ENCODE measurements at places on chromosomes 13 and 19.
A peak's percentile ranks its signal among the peaks of the same experiment; 100 is the strongest.

- DNase-seq: no peak
These were observed 200.9 kb upstream of the TMTC4 start for GRCh38 chr13:100875392-100876043.

DNA sequence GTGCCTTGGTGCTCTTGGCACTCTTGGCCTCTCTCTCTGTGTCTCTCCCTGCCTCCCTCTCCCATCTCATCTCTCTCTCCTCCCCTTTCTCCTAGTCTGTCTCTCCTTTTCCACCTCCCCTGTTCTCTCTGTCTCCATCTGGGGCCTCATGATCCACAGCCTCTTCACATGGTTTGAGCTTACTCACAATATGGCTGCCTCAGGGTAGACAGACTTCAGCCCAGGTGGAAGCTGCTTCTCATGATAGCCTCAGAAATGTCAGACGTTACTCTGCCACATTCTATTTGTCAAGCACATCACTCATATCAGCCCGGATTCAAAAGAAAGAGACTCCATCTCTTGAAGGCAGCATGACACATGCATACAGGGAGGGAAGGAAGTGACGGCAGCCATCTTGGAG, 18.4 kb upstream of the S1PR4 start:
- no peak for DNase-seq

DNA sequence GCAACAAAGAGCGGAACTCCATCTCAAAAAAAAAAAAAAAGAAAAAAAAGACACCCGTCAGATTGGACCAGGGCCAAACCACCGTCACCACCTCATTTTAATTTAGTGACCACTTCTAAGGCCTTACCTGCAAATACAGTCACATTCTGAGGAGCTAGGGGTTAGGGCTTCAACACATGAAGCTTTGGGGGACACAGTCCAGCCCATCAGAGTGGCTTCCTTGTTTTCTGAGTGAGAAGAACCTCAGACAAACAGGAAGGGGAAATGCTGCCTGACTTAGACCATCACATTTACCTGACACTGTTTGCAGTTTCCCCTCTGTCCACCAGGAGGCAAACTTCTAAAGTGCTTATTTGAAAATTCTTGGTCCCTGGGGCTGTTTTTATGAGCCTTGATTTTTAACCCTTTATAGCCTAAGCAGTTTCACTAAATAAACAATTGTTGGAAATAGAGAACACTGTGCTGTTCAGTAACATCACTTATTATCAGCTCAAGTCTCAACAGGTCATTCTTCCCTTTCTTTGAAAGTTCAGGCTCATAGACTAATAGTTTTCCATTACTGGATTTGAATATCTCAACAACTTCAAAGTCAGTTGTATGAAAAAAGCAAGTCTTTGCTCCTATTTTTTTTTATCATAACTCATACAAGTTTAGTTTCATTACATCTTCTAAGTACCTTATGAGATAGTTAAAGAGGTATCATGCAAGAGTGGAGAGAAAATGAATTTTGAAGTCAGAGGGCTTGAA, 74.9 kb upstream of the WASF3 start:
- DNase-seq: peak; percentile 61

DNA sequence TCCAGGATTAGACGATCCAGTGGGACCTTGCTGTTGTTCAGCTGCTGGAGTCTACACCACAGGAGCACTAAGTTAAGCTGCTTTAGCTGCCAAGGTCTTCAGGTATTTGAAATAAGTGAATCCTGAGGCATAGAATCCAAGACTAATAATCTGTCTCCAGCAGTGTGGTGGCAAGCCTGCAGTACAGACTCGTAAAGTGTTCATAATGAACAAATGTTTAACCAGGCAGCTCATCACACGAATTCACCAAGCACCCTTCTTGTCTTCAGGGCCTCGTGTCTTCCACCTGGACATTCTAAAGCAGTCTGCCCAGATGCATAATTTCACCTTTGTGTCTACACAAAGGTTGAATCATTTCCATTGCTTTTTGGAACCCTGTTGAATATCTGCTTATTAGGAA, 5.3 kb downstream of the ATP11A start:
- DNase-seq: no peak

GRCh38 chr13:38636761-38637160, 50.1 kb upstream of the FREM2 start:
- DNase-seq: no peak

GRCh38 chr13:31081316-31081715, 80.4 kb downstream of the HSPH1 start:
- DNase-seq: no peak

GRCh38 chr19:54391589-54392061, 23.6 kb upstream of the TTYH1 start:
- no peak for DNase-seq

DNA sequence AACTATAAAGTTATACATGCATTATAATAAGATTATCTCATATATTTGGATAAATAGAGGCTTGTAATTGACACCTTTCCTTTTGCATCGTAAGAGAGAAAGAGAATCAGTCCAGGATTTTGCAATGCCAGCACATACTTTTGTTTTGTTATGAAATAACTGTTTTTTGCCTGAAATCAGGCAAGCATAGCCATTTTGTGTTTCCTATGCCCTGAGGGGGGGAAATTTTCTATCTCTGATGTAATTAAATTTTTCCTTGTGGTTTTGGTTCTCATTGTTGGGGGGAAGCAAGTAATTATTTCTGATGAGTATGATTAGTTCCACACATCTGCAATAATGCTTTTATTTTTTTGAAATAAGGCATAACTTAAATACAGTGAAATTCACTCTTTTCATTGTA, 229.4 kb downstream of the NDFIP2 start:
- DNase-seq: no peak

- DNase-seq: no peak
These were observed 3.8 kb downstream of the RNF126 start for GRCh38 chr19:658916-659839.

GRCh38 chr19:36256853-36257519, 42.1 kb downstream of the ZNF146 start:
- DNase-seq: no peak

GRCh38 chr13:87003265-87003664, 667.9 kb upstream of the SLITRK5 start:
- no peak for DNase-seq

DNA sequence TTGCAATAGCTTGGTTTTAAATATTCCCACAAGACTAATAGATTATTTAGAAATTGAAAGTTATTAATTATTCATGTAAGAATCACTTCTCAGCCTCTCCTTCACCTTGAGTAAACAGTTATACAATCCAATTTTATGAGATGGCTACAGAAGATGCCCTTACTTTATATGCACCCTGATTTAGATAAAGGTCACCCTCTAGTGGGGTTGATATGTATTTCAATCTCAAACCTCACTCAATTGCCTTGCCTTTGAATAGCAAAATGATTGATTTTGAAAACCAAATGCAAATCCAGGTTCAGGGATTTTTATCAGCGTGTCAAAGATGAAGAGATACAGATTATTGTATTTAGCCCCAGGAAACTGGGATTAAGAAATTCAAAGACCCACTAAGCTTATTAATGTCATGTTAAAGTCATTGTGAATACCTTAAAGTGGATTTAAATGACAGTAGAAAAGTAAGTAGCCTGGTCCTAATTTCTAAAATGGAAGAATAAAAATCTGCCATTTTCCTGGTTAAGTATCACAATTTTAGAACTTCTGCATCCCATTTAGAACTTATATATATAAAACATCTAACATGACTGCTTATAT, 305.1 kb downstream of the ITGBL1 start:
- DNase-seq: peak; percentile 11

DNA sequence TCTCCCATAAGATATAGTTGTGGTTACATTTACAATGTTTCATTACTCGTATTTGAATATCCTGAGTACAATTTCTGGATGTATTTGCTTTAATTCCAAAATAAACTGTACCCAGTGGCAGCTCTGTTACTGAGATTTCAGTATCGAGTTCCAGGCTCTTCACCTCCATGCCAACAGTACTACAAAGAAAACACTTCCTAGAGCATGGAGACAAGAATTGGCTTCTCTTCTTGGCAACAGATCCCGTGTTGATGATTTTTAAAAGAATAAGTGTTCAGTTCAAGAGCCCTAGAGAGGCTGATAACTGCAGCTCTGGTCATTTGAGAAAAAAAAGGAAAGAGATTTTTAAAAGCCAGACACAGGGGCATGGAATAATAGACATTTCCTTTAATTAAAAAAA, 302.8 kb downstream of the EFNB2 start:
- DNase-seq: no peak

GRCh38 chr13:28392896-28393505, 101.9 kb downstream of the FLT1 start:
- no peak for DNase-seq

DNA sequence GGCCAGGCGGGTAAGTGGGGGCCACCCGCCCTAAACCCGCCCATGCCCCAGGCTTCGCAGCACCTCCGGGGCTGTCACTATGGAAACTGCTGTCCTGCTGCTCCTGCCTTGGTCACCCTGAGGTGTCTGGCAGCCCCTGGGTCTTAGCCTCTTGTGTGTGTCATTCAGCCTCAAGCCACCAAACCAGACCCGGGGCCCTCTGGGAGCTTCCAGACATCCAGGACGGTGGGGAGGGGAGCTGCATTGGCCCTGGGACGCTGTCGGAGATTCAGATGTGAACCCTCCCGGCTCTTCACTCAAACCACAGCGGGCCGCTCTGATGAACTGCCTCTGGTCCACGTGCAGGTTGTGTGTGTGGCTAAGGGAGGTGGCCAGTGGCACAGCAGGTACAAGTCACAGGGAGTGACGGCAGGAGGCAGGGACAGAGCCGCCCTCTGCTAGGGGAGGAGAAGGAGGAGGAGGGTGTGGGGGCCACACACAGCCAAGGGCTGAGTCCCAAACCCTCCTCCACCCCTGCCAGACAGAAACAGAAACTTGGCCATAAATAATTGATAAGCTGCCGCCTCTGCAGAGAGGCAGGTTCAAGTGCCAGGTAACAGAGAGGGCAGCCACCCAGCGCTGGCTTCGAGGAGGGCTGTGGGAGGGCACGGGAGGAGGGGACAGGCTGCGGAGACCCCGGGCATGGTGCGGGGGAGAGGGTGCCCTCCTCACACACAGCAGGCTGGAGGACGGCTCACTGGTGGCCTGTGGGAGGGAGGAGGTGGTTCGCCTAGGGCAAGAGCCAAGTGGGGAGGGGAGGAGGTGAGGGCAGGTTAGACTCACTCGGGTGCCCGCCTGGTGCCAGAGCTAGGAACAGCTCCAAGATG, 8.0 kb downstream of the NANOS3 start:
- DNase-seq: no peak

GRCh38 chr13:53066411-53066810, 37.8 kb downstream of the OLFM4 start:
- no peak for DNase-seq

DNA sequence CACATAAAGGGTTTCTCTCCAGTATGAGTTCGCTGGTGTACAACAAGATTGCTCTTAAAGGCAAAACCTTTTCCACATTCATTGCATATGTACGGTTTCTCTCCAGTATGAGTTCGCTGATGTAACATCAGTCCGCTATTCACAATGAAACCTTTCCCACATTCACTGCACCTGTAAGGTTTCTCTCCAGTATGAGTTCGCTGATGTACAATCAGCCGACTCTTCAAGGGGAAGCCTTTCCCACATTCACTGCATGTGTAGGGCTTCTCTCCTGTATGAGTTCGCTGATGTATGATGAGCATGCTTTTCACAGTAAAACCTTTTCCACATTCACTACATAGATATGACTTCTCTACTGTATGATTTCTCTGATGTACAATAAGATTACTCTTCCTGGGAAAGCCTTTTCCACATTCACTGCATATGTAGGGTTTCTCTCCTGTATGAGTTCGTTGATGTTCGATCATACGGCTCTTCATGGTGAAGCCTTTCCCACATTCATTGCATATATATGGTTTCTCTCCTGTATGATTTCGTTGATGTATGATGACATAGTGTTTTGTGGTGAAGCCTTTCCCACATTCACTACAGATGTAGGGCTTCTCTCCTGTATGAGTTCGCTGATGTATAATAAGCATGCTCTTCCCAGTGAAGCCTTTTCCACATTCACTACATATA, 6.0 kb upstream of the ZNF614 start:
- DNase-seq: no peak

Data from memory B cell (primary cell).